Pulmonary artery endothelial cell (primary cell): ENCODE measurements at places on chromosomes 4 and X. TPM values are rescaled to one million over a fixed set of nuclear protein-coding genes. Genes with fewer than 3 reads are reported as not detected.

The SPATA18 gene
- 7.5 and 14.1 TPM in 2 replicates for total RNA-seq

The PLAC1 gene
- total RNA-seq: 0.20 and 0.46 TPM in 2 replicates

The GPR50 gene
- not detected in 2 replicates for total RNA-seq

The AFM gene
- total RNA-seq: not detected in 2 replicates

The UGT2A1 gene
- total RNA-seq: 0.53 and 1.1 TPM in 2 replicates

The PRR32 gene
- total RNA-seq: not detected in 2 replicates

The RAB9B gene
- total RNA-seq: 0.35 and 0.40 TPM in 2 replicates

The LONRF3 gene
- 10.7 and 22.4 TPM in 2 replicates for total RNA-seq

The GLUD2 gene
- total RNA-seq: 3.5 and 3.7 TPM in 2 replicates
